D721Med (cell line): ENCODE measurements at places on chromosomes 13 and 19.

DNA sequence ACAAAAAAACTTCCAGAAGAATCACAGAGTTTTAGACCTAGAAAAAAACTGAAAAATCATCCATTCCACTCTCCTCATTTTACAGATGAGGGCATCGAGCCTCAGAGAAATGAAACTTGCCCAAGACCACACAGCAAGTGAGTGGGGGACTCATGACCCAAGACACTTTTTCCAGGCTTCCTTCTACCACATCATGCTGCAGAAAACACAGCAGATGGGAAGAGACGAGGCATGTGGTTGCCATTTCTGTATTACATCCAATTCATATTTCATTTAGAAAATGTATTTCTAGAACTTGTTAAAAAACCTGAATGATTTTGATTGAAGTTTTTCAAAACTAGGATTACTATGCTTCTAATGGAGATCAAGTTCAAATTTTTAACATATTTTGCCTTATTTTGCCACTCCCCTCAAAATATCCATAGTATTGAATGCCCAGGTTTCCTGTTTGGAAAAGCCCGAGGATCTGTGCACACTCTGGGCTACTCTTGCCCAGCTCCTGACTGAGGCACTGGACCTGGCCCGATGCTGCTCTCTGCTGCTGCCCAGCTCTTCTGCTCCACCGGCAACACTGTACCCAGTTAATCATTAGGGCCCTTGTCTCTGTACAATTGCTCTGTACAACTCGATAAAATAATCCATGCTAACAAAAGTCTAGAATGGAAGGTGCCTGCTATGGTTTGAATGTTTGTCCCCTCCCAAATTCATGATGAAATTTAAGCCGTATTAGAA is 157.4 kb downstream of the EFNB2 start:
- no peak for DNase-seq

GRCh38 chr19:48290771-48291488 is 21.0 kb downstream of the ZNF114 start:
- DNase-seq = peak; percentile 57

- DNase-seq = no peak
These were observed 36.3 kb downstream of the ARHGEF18 start for GRCh38 chr19:7385062-7385461.

GRCh38 chr13:74299721-74300120 is 165.5 kb upstream of the KLF12 start:
- no peak for DNase-seq

GRCh38 chr13:33348366-33348765 is 62.8 kb upstream of the STARD13 start:
- DNase-seq = no peak

DNA sequence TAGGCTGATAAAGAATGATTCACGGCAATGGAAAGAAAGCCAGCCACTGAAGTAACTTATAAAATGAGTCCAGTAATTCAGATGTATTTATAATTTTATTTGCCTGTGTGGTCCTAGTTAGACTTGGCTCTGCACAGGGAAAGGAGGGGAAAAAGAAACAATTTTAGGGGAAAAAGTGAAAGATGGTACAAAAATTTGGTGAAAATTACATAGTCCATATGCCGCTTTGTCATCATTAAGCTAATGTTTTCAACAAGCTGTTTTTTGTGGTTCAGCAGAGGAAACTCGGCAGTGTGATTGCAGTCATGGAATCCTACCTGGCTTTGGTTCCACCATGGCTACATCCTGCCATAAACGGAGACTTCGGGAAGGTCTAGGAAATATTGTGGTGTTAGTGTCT is 301.9 kb downstream of the ATP8A2 start:
- no peak for DNase-seq

- no peak for DNase-seq
These were observed 221.7 kb downstream of the KCNRG start for GRCh38 chr13:50236898-50237318.

GRCh38 chr13:42747399-42747873 is 33.9 kb upstream of the FAM216B start:
- no peak for DNase-seq

DNA sequence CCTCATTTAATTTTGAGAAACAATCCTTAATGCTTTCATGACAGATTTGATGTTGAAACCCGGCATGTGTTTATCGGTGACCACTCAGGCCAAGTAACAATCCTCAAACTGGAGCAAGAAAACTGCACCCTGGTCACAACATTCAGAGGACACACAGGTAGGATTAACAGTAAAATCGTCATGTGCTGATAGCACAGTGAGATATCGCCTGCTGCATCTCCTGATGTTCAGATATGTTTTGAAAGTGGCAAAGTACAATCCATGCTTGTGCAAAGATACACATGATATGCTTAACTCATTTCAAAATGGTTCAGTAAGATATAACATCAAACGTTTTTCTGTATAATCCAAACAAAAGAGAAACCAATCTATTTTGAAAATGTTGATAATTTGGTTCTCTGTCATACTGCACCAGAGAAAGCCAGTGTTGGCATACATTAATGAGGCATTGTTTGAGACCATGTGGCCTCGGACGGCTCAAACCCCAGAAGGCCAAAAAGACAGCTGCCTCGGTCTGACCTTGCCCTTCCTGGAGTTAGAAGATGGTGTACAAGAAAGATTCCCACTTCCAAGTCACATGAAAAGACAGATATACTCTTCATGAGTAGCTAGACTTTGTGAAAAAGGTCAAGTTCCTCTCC is 76.2 kb downstream of the DHRS12 start:
- no peak for DNase-seq

DNA sequence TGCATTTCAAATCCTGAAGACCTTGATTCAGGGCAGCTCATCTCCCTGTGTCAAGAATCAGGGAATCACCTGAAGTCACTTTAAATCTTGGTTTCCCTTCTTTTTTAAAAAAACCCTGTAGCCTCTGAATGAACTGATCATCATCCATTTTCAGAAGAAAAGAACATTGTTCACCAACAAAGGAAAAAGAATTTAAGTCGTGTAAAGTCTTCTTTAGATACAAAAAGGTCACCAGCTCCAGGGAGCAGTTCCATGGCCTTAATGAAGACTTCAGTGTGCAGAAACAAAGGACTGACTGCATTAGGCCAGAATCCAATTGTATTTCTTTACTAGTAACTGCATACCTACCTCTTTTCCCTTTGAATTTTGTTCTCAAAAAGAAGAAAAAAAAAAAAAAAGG is 245.0 kb downstream of the ABCC4 start:
- DNase-seq = no peak

GRCh38 chr19:17679526-17680229 is 8.5 kb downstream of the UNC13A start:
- no peak for DNase-seq

DNA sequence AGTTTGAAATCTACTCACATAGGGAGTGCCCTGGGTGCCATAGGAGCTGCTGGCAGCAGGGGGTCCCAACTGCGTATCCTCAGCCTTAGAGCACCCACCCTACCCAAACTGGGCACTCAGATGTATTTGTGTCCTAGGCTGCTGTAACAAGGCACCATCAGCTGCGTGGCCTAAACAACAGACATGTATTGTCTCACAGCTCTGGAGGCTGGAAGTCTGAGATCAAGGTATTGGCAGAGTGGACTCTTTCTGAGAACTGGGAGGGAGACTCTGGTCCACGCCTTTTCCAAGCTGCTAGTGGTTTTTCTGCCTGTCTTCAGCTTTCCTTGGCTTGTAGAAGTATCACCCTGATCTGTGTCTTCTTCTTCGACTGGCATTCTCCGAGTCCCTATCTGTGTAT is 83.6 kb downstream of the FGF14 start:
- DNase-seq = no peak

GRCh38 chr13:40352802-40353562 is 313.5 kb downstream of the FOXO1 start:
- DNase-seq = no peak

DNA sequence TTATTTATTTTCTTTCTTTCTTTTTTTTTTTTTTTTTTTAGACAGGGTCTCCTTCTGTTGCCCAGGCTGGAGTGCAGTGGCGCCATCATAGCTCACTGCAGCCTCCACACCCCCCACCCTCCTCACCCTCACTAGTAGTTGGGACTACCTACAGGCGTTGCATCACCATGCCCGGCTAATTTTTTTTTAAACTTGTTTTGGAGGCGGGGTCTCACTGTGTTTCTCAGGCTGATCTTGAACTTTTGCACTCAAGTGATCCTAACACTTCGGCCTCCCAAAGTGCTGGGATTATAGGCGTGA is 33.6 kb downstream of the GJA3 start:
- DNase-seq = no peak
